ENCODE measurements at places on chromosomes 5 and 9.

- no peak for DNase-seq
These were observed 8.0 kb upstream of the GFI1B start for GRCh38 chr9:132970324-132971062.

DNA sequence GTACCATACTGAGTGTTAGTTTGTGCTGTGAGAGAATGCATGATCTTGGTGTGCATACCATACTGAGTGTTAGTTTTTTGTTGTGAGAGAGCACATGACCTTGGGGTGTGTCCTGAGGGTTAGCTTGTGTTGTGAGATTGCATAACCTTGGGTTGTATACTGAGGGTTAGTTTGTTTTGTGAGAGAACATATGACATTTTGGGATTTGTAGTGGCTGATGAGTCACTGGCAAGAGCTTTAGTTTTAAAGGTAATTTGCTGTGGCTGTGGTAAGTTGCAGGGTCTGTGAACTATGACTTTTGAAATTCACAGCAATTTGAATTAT lies 1068.3 kb upstream of the EDIL3 start:
- DNase-seq: no peak

DNA sequence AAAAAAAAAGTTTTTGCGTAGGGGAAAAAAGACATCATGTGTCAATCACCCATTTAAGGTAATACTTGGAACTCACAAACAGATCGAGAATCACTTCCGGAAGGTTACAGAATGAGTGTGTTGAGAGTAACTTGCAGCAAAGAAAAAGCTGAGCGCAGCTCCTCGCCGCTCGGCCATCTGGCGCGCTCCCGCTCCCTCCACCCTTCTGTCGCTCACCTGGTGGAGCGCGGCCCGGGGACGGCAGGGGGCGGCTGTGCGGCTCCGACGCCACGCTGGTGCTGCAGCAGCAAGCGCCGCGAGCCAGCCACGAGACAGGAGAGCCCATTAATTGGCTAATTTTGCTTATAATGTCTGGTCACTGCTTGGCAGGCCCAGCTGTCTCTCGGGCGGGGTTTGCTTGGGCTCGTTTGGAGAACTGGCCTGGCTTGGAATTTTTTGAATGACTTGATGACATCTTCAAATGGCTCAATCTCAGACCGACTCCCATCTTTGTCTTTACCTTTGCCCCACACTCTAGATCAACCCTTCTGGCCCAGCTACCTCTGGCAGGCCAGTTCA lies 601.8 kb downstream of the CCDC171 start:
- no peak for DNase-seq

DNA sequence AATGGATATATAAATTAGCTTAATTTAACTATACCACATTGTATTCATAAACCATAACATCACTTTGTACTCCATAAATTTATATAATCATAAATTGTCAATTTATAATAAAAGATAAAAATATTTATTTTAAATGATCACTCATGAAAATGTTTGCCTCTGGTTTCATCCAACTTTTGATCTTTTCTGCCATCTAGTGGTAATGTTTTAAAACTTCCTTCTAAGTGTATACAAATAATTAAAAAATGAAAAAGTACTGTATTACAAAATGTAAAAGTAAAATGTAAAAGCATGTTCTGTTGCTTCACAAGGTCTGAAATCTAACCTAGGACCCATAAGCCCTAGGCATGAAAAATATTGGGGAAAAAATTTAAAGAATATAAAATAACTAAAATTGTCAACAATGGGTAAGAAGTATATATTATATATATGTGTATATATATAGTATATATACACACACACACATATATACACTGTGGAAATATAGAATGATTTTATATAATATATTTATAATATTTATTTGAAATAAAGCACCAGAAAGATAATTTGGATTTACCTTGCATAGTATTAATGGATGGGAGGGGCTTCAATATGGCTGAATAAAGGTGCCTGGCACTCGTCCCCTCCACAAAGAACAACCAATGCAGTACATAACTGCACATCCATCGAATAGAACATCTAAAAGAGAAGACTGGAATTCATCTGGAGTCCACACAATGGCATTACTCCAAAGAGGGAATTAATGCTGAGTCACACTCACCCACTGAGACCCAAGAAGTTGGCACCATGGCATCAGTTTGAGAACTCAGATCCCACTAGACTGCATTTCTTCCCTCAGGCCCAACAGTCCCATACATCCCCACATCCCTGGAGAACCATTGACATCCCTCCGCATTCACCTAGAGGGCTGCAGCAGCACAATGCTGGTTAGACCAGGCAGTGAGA lies 32.5 kb downstream of the ANXA1 start:
- DNase-seq: no peak

DNA sequence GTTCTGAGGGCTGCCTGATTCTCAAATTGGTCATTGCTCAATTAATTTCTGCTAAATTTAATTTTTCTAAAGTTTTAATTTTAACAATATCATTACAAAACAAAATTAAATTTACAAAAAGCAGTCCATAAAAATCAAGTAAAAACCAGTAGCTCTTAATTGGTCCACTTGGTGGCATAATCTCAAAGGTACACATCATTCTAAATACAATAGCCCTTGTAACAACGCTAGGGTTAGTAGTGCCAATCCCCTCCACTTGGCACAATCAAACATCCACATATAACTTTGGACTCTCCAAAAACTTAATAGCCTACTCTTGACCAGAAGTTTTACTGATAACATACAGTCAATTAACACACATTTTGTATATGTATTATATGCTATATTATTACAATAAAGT lies 1.9 kb upstream of the NDUFB6 start:
- no peak for DNase-seq

DNA sequence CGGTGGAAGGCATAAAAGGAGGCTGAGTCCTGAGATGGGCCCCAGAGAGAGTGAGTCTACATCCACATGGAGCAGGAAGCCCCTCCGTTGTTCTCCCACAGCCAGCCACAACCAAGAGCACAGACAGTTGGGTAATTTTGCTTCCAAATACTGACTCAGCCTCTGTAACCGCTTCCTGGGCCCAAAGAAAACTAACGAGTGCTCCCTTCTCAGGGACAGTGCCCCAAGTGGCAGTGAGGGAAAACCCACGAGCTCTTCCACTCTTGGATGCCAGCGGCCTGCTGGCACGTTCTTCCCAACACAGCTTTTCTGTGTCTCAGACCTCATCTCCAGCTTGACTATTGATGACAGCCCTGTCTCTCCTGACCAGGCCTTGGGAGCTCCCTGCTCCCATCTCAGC lies 207.6 kb downstream of the FSTL4 start:
- DNase-seq: no peak

- DNase-seq: no peak
These were observed 3.9 kb downstream of the FABP6 start for GRCh38 chr5:160233215-160233614.

DNA sequence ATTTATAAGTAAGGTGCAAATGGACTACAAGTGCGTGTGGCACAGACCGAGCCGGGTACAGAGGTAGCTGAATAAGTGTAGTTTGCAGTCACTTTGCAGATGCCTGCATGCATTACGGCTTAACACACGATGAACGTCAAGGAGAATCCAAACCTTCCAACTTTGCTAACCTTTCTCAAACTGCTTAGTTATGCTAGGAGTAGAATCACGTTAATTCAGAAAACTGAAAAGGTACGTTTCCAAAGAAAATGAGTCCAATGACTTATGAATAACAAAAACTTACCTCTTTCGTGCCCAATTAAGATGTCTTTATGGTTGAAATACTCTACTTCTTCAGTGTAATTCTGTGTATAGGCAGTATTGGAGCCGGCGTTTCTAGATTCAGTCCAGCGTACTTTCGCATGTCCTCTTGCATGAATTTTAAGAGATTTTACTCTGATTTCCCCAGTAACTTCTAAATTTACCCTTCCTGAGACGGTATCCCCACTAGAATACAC lies 539 bp downstream of the ARRDC3 start:
- peak; percentile 2 for DNase-seq

GRCh38 chr9:8802242-8802641 lies 1002.7 kb upstream of the DMAC1 start:
- DNase-seq: no peak

DNA sequence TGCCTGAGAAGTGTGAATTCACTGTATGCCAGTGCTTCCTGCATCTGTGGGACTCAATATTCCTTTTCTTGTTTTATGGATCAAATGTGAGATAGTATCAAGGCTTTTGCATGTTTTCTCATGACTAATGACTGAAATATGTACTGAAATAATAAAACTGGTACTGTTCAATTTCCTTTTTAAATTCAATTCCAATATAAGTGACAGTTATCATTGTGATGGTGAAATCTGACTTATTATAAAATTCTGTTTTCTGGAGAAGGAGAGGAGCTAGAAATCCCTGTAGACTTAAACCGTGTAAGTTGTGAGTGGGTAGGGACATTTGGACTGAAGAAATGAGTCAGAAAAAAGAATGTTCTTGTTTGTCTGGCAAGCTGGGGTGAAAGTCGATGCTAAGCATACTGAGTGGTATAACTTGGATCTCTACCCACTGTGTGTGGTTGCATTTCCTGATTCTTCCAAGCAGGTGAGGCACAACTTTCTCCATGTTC lies 245.2 kb downstream of the EFNA5 start:
- no peak for DNase-seq

- DNase-seq: no peak
These were observed 82.1 kb downstream of the CCDC192 start for GRCh38 chr5:127785098-127785927.

- DNase-seq: no peak
These were observed 528 bp upstream of the TRPM3 start for GRCh38 chr9:71122022-71122275.

DNA sequence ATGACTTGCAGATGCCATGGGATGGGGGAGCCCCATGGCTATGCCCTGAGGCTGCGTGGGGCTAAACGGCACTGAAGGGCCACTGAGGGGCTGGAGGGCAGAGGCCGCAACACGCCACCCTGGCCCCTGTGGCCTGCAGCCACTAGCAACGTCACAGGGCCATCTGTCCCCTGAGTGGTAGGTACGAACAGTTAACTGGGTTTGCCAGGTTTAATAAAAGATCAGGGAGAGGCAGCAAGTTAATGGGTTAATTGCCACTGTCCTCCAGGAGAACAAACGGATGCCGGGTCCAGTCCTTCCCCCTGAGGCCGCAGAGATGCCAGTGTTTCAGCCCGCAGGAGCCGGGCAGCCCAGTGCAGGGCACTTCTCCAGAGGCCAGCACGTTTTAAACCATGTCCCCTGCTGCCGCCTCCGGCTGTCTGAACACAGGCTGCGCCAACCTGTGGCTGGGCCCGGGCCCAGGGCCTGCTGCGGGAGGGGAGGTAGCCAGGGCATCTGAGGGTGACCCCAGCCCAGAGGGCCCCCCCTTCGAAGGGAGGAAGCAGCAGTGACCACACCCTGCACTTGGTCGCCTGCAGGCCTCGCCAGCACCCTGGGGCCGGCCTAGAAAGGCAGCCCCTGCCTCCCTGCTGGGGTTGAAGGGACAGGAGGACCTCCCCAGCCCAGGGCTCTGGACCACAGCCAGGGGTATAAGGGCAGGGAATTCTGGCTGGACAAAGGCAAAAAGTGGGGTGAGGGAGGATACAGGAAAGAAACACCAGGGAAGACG lies 227.3 kb downstream of the FANCC start:
- DNase-seq: no peak

DNA sequence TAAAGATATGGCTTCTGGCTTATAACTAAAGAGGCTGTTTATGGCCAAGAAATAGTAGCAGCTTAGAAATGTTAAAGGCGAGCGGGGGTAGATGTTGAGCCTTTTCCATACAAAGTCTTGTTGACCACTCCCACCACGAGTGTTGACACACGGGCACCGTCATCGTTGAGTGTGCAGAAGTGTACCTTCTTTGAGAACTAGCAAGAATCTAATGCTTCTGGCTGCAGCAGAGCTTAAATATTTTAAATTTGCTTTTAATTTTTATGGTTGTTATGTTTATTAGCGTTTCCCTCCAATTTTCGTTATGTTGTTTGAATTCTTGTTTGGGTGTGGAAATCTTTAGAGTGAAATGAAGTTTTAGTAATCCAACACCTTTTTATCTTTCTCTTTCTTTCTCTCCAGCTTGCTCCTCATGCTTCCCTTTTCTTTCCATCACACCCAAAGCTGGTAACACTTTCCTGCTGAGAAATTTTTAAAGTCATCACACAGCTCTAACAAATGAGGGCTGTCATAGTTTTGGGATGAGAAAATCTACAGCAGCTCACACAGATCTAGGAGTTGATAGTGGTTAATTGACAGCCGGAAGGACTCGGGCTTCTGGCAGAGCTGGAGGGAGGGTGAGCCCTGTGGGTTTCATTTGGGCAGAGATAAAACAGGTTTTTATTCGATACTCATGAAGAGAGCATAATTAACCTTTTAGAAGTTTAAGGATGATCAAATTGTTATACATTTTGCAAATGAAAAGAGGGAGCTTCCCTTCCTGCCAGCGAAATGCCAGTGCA lies 120.1 kb upstream of the ZNF608 start:
- DNase-seq: no peak

- no peak for DNase-seq
These were observed 144.2 kb downstream of the MAN2A1 start for GRCh38 chr5:109833946-109834345.

GRCh38 chr5:142246258-142246657 lies 78.6 kb downstream of the SPRY4 start:
- DNase-seq: no peak

- no peak for DNase-seq
These were observed 33.4 kb upstream of the ADAMTS2 start for GRCh38 chr5:179378441-179379271.

- no peak for DNase-seq
These were observed 122.8 kb downstream of the TMEM161B start for GRCh38 chr5:88145611-88146467.

DNA sequence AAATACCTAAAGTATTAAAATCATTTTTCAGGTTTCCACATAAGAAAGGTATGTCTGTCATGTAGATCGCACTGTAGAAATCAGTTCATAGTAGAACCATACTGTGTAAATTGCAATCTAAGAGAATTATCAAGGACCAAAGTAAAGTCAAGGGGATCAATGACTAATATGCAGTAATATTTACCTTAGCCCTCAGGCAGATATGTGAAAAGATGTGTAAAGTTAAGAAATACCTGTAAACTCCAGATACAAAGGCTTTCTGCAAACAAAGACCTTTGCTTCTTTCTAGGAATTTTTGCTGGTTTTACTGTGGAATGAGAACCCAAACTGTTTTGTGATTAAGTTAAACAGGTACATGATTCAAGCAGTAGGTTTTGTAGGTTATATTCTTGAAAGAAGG lies 11.6 kb downstream of the POLK start:
- no peak for DNase-seq

GRCh38 chr9:125609744-125610143 lies 97.3 kb downstream of the MAPKAP1 start:
- no peak for DNase-seq

- no peak for DNase-seq
These were observed 75.8 kb downstream of the ARHGAP26 start for GRCh38 chr5:142845954-142846398.

Measured in GDM1 (cell line).